SIG-M5 (cell line): ENCODE measurements at places on chromosomes 2 and 18.
A peak's percentile ranks its signal among the peaks of the same experiment; 100 is the strongest.

DNA sequence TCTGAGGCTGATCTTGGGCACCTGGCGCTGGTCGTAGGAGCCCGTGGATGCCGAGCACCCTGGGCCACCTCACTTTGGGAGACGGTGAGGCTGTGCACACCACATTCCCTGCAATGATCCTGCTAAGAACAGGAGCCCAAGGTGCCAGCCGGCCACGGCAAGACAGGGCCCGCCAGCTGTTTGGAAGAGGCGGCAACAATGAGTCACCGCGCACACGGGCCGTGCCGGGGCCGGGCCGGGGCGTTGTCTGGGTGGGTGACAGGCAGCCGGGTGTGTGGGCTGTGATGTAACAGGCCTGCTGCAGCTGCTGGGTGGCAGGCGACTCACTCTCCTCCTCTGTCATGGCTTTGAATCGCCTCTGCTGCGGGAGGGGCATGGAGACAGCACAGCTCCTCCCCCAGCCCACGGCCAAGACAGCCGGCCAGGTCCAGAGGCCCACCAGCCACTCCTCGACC is 49.7 kb upstream of the ODC1 start:
- DNase-seq: peak; percentile 64

GRCh38 chr2:20104900-20105545 is 53.6 kb upstream of the LAPTM4A start:
- no peak for DNase-seq

GRCh38 chr2:153214337-153214736 is 264.2 kb downstream of the RPRM start:
- DNase-seq: no peak

DNA sequence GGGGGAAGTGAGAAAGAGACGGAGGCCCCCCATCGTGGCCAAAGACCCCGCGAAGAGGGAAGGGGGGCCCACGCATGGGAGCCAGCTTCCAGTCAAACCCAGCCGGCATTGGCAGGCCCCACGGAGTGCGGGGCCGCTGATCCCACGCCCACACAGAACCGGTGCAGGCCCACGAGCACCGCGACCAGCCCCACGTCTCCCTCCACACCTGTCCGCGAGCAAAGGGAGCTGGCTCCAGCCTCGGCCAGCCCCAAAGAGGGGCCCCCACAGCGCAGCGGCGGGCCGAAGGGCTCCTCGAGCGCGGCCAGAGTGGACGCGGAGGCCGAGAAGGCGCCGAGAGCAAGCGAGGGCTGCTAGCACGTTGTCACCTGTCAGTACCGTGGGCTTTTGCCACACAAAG is 125.0 kb upstream of the TWIST2 start:
- no peak for DNase-seq

GRCh38 chr18:56789004-56789888 is 138.1 kb downstream of the WDR7 start:
- DNase-seq: no peak

DNA sequence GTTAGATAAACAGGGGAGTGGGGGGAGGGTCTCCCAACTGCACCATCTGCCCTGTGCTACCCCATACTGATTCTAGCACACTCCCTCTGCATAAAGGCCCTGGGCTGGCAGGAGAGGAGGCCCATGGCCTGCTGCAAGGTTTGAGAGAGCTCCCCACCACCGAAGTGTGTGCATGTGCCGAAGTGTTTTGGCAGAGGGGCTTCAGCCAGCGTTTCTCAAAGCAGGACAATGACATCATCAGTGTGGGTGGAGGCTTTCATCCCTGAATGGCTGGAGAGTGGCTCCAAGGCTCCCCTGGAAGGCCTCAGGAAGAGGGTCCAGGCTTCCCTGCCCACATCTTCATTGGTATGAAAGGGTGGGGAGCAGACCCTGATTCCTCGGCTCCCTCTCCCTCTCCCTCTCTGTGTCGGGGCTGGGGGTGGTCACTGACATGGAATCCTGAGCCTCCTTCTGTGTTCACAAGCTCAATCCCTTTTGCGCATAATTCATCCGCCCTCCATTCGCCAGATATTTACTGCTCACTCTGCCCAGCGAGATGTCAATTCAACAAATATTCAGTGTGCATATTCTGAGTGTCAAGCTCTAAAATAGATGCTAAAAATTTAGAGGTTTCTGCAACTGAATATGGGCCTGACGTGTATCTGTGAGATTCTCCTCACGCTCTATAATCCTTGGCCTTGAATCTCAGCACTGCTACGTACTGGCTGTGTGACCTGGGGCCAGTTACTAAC is 122.1 kb downstream of the CELF4 start:
- DNase-seq: no peak

- no peak for DNase-seq
Measured at GRCh38 chr18:22132763-22133162, 36.6 kb upstream of the GATA6 start.

- DNase-seq: no peak
Measured at GRCh38 chr2:17171446-17172049, 346.7 kb downstream of the RAD51AP2 start.

- no peak for DNase-seq
Measured at GRCh38 chr2:27121906-27122305, 1.7 kb upstream of the ABHD1 start.

DNA sequence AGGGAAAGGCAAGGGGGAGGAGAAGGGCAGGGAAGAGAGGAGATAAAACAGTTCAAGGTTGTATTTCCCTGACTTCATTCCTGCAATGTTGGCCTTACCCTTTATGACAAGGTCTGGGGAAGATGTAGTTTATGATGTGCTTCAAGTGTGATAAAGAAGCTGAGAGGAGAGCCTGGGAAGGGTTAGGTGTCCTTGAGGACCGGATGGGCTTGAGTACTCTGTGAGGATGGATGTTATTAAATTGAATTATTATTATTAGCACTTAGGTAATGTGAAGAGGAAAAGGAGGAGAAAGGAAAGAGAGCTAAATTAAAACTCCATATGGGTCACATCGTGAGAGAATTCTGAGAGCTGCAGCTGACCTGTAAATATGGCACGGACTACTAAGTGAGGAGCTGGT is 719.4 kb upstream of the CELF4 start:
- DNase-seq: no peak

- no peak for DNase-seq
Measured at GRCh38 chr2:241048949-241049343, 50.5 kb downstream of the SNED1 start.

DNA sequence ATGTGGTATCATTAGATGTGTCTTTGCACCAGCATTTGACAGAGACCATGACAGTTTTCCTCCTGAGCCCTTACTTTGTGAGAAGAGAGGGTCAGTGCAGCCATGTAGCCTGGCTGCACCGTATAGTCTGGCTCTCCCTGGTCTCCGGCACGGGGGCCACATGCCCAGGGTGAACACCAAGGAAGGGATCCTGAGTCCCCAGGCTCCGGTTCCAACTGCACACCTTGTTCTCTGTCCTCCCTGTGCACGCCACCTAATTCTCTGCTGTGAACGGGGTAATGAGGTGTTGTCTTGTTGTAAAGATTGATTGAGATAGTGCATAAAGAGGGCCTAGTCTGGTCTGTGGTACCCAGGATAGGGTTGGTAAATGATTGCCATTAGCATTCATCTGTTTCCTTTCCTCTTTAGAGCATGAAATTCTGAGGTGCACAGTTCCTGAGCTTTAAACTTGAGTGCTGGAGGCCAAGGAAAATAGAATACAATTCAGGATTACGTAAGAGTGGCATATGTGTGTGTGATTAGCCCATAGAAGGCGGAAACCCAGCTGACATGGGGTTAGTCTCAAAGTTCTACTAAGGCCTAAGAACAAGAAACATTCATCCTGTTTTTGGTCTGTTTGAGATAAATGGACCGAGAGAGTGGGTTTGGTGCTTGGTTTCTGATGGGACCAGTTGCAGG is 55.5 kb downstream of the NCK2 start:
- peak; percentile 69 for DNase-seq

DNA sequence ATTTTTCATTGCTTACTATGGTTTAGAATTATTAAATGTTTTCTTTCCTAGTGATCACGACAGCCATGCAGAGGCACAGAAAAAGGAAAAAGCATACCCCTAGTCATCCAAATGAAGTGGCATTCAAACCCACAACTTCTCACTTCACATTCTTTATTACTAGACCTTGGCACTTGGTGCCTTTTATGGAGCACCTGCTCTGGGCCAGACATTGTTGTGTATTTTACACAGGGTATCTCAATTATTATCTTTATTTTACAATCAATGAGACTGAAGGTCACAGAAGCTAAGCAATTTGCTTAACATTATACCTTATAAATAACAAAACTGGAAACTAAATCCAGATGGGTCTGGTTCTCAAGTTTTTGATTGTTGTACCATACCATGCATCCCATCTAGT is 235.3 kb downstream of the LRATD1 start:
- DNase-seq: no peak

DNA sequence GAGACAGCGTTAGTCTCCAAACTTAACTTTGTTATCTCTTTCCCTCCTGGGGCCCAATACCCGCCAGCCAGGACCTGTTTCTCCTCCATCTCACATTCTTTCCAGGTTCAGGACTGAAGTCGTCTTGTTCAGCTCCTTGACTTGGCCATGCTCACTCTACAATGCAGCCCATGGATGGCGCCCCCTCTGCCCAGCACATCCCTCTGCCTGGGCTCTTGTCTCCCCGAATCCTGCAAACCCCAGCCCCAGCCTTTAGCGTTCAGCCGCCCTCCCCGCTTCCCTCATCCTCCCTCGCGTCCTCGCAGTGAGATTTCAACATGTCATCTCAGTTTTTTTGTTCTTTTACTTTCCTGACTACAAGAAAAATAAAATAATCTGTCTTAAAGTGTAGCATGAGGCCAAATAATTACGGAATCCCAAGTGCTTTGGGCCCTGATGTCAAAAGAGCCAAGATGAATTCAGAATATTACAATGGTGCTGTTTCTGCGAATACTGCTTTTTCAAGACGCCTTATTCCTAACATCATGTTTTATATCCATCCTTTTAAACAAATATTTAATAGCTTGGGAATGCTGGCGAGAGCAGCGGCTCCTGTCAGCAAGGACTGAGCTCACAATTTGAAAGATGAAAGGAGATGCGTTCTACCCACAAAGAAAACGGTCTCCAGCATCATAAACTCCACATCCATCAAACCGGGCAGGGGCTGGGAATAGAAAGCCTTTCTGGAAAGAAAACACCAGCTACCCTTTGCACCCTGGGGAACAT is 1.0 kb downstream of the FAM178B start:
- no peak for DNase-seq

GRCh38 chr18:69945220-69946114 is 2.2 kb downstream of the CD226 start:
- no peak for DNase-seq

DNA sequence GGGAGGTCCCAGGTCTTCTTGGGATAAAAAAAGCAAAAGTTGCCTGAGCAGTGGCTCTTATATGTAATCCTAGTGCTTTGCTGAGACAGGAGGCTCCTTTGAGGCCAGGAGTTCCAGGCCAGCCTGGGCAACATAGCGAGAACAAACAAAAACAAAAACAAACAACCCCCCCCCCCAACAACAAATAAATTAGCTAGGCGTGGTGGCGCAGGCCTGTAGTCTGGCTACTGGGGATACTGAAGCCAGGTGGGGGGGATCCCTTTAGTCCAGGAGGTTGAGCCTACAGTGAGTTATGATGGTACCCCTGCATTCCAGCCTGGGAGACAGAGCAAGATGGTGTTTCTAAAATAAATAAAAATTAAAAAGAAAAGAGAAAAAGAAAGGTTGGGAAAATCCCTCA is 5.4 kb downstream of the GAREM2 start:
- no peak for DNase-seq

- no peak for DNase-seq
Measured at GRCh38 chr2:2028041-2028440, 283.7 kb upstream of the PXDN start.

DNA sequence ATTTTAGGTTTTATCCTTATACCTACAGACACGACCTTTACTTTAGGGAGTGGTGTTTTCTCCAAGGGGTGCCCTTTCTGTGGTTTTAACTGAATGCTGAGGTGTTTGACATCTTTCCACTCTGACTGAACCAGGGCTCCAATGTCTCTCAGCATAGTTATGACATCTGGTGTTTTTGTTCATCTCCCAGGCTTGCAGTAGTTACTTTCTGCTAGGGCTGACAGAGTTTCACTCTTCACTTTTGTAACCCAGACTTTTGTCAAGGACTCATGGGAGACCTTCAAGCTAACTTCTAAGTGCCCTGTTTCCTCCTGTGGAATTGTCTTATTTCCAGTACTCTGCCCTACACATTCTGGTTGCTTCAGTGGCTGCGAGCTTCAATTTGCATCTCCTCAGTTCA is 103.1 kb downstream of the CCDC85A start:
- no peak for DNase-seq

DNA sequence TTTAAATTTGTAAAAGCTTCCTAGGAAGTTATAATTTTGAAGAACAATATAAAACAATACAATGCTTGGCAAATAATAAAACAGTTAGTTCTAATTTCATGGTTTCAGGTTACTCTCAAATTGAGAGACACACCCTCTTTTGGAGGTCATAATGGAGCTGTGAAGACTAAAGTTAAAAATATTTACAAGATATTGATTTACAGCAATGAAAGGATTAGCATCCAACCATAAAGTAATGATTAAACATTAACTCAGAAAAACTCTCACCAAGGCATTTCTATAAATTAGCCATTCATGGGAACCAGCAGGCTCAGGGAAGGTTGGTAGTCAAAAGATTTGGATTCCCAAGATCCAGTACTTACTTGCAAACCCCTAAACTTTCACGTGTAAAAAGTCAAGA is 6.4 kb downstream of the DPP4 start:
- DNase-seq: no peak

DNA sequence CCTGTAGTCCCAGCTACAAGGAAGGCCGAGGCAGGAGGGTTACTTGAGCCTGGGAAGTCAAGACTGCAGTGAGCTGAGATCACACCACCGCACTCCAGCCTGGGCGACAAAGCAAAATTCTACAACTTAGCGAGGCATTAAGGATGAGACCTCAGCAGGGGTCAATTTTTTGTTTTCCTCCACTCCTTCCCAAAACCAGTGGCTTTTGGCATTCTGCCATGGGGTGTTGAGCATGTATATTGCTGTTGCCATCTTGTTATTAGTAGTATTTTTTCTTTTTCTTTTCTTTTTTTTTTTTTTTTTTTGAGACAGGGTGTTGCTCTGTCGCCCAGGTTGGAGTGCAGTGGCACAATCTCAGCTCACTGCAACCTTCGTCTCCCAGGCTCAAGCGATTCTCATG is 8.9 kb upstream of the GIGYF2 start:
- no peak for DNase-seq

GRCh38 chr2:98026292-98026691 is 30.5 kb upstream of the TMEM131 start:
- no peak for DNase-seq

DNA sequence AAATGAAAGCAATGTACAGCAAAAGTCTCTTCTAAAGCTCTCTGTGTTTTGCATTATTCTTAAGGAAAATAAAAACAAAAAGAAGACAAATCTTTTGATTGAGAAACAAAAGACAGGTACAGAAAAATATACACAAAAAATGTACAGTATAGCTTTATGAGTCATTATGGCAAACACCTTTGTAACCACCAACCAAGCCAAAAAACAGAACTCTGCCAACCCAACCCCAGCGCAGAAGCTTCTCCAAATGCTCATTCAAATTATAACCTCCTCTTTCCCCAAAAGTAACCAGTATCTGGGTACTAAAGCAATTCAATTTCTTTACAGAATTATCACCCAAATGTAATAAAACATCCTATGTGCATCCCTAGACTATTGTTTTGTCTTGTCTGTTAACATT is 255.9 kb upstream of the STON1 start:
- no peak for DNase-seq
